NCI-H1436 treated with DMSO at 0.1 percent for 48 hours (cell line): ENCODE measurements at places on chromosomes 6 and 20.

DNA sequence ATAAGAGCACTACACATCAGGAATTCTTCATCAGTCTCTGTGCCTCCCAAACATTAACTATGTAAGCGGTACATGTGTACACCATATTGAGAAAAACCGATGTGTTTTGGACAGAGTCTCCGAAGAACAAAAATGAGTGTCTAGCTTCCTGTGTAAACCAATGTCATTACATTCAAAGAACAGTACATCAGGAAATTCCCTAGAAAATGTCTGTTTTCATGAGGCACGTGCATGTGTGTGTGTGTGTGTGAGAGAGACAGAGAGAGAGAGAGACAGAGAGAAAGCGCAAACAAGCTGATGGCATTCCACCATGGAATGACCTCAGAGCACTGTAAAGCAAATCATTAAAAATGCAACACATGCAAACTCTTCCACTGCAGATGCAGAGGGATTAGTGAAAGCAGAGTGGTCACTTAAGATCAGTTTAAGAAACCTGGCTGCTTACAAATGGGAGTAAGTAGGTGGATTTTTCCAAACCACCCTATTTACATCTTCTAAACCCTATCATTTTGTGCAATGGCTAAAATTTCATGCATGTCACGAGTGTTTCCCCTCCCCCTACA is 133.9 kb downstream of the HIVEP2 start:
- DNase-seq, result no peak

- DNase-seq, result no peak
Observed at GRCh38 chr6:163733061-163733460, 318.5 kb downstream of the QKI start.

GRCh38 chr6:146153040-146153758 is 124.3 kb downstream of the GRM1 start:
- DNase-seq, result no peak

DNA sequence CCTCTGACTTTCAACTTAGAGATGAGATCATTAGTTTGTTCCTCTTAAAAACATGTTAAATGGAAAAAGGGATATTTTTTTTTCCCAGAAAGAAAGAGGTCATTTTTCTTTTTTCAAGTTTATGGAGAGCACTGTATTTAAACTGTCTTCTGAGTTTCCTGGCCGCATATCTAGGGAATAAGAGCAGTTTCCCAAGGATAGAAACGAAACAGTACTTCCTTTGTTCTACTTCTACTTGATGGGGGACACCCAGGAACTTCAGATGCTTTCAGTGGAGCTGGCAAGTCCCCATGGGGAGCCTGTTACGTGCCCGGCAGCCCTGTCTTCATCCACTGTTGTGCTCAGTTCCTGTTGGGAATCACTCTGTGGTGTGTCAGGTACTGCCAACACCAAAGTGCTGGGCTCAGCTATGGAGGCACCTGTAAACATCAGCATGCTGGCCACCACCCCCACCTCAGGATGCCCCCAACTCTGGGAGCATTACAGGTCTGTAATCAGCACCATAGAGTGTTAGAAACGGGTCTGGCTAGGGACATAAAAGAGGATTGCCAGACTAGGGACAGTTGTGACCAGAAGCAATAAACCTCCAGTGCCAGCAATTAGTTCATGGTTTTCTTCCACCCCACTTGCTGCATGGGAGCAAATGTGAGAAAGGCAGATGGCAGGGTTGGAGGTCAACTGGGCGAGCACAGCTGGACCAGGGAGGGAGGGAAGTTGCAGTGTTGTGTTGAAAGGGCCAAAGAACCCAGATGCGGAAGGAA is 221.7 kb upstream of the ECI2 start:
- no peak for DNase-seq

DNA sequence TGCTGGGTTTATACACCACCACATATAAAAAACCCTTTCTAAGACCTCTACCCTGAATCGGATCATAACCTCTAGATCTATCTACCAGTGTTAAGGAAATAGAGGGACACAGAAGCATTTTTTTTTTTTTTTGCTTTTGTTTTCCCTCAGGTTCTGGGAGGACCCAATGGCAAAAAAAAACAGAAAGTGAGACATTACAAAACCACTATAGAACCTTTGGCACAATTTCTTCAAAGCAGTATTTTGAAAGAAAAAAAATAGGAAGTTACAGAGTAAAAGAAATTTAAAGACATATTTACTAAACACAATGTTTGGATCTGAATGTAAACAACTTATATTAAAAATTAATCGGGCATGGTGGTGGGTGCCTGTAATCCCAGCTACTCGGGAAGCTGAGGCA is 1258.7 kb upstream of the GJE1 start:
- DNase-seq, result no peak

DNA sequence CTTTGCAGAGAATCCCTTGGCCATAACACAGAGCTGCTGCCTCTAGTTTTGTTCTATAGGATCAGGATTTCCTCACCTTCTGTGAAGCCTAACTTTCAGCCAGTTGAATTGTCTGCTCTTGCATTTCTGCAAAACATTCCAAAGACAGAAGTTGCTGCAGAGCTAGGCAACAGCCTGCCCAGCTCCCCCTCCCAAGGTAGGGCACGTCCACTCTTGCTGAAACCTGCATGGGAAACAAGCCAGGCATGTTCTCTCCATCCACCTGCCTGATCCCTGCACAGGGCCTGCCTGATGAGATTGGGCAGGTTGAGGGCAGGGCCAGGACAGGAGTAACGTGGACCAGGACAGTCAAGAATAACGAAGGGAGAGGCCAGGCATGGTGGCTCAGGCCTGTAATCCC is 58.9 kb upstream of the NAA20 start:
- DNase-seq, result no peak

GRCh38 chr20:3238616-3239025 is 369 bp downstream of the SLC4A11 start:
- DNase-seq, result no peak

- DNase-seq, result no peak
Observed at GRCh38 chr20:13299401-13299800, 78.3 kb downstream of the ISM1 start.

GRCh38 chr6:78611886-78612480 is 255.4 kb upstream of the IRAK1BP1 start:
- DNase-seq, result no peak

- DNase-seq, result no peak
Observed at GRCh38 chr6:153084393-153084792, 46.7 kb downstream of the RGS17 start.

GRCh38 chr6:100134703-100135102 is 140.7 kb upstream of the MCHR2 start:
- no peak for DNase-seq

DNA sequence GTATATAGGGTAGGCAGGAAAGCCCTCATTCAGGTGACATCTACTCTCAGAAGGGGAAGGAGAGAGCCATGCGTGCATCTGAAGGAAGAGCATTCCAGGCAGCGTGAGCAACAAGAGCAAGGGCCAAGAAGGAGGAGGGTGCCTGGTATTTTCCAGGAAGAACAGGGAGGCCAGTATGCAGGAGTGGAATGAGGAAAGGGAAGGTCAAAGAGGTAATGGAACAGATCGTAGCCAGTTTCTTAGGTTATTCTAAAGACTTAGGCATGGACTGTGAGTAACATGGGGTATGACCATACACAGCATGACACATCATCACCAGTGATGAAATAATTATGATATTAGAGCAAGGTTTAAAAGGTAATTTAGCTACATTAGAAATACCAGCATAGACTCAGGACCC is 24.1 kb downstream of the ALDH8A1 start:
- no peak for DNase-seq

- no peak for DNase-seq
Observed at GRCh38 chr6:65924411-65924810, 217.4 kb upstream of the EYS start.

- DNase-seq, result no peak
Observed at GRCh38 chr6:26331218-26332073, 33.6 kb upstream of the BTN3A2 start.

DNA sequence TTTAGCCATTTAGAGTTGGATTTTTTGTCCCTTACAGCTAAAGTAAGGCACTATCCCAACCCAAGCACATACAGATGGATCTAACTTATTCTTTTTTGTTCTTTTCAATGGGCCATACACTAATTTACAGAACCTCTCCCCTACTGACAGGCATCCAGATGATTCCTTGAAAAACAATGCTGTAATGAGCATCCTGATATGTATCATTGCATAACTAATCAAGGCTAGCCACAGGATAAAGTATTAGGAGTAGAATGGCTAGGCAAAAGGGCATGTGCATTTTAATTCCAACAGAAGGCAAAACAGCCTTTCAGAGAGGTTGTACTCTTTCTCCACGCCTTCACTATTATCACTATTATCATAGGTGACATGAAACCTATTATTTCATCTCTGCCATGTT is 54.1 kb downstream of the ELOVL5 start:
- no peak for DNase-seq
